ENCODE measurements at places on chromosomes 7 and 10. TPM values are rescaled to one million over a fixed set of nuclear protein-coding genes. Genes with fewer than 3 reads are reported as not detected.

The TAS2R4 gene
- total RNA-seq: 2.1 TPM

The EEF1AKMT2 gene
- total RNA-seq: 18.6 TPM

The SLC13A4 gene
- total RNA-seq: not detected

The STEAP2 gene
- not detected for total RNA-seq

The NUDT13 gene
- total RNA-seq: 2.2 TPM

The STRA8 gene
- not detected for total RNA-seq

The CTAGE4 gene
- 1.0 TPM for total RNA-seq
